Sciatic nerve (tissue), 2 donors: ENCODE measurements at places on chromosomes 6 and 20. TPM values are rescaled to one million over a fixed set of nuclear protein-coding genes. Genes with fewer than 3 reads are reported as not detected.

GRCh38 chr6:88641178-88641903 is 322.1 kb downstream of the RNGTT start:
- DNase-seq = no peak

DNA sequence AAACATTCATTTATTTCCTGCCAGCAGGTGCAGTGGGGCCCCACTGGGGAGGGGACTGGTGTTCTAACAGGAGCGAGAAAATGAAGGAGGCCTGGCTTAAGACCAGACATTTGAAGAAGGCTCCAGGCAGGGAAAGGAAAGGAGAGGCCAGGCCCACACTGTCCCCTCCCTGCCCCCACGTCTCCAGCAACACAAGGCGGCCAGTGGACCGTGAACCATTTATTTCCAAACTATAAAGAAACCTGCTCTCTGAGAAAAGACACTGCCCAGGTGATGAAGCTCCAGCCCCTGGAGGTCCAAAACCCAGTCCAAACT is 41.4 kb upstream of the CDH22 start:
- DNase-seq = no peak

DNA sequence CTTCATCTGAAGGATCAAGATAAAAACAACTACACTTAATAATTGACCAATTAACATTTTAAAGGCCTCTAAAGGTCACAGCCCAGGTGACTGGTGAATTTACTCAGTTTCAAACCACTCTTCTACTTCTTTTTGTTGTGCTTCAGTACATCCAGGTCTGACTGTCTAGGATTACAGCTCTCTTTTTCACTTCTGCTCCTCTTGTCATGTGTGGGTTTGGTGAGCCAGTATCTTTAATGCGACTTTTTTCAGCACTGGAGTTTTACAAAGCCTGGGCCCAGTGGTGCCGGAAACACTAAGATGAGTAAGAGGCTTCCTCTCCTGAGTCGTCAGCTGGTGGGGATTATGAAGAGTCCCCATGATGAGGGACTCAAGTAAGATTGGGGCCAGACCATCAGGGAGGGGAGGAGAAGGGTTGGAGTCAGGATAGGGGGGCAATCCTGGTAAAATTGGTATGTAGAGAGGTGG is 27.0 kb downstream of the HECA start:
- DNase-seq = no peak

GRCh38 chr20:54231036-54231435 is 23.1 kb downstream of the PFDN4 start:
- DNase-seq = no peak

DNA sequence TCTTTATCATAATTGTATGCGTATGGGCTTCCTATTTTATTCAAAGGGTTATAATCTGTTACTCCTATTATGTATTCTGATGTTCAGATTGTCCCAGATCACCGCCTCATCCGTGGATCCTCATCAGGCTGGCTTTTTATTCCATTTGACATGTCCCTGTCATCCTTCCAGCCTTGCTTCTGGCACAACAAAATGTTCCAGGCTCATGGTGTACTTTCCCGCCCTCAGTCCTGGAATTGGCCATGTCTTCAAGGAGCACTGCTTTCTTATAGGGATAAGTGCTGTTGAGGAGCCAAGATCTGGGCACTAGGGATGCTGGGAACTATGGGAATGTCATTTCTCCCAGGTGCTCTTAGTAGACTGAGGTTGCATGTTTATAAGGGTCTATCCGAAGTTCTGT is 207.8 kb downstream of the JARID2 start:
- no peak for DNase-seq

DNA sequence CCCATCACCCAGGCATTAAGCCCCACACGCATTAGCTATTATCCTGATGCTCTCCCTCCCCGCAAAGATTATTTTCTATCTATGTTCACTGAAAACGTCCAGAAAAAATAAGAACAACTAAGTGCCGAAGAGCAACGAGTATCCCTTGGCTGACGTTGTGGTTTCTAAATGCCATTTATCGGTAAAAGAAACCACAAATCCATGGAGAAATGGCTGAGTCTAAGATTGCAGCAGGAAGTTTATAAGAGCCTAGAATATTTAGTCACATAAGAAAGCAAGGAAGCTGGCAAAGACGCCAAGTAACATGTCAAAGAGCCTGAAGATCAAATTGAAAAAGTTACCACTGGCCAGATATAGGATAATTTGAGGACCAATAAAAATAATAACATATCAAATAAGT is 18.1 kb upstream of the NOX3 start:
- DNase-seq = no peak

- DNase-seq = no peak
Observed at GRCh38 chr20:1430004-1430451, 36.6 kb downstream of the NSFL1C start.

- DNase-seq = no peak
Observed at GRCh38 chr6:157335829-157336228, 12.5 kb upstream of the TMEM242 start.

- DNase-seq = no peak
Observed at GRCh38 chr6:45323656-45324224, 4.4 kb upstream of the RUNX2 start.

DNA sequence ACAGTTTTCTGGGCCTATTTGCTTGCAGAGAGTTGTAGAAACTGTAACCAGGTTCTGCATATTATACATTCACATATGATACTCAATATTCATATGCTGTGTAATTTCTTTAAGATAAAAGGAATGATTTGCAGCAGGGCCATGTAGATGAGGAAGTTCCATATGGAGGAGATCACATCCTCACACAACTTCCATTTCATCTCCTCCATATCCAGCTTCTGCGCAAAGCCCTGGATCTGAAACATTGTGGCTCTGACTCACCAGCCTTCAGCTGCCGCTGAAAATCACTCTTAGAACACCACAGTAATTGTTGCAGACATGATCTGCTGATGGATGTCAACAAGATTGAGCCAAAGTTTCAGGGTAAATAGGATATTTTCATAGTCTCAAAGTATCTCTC is 57.7 kb downstream of the PXDC1 start:
- DNase-seq = no peak

DNA sequence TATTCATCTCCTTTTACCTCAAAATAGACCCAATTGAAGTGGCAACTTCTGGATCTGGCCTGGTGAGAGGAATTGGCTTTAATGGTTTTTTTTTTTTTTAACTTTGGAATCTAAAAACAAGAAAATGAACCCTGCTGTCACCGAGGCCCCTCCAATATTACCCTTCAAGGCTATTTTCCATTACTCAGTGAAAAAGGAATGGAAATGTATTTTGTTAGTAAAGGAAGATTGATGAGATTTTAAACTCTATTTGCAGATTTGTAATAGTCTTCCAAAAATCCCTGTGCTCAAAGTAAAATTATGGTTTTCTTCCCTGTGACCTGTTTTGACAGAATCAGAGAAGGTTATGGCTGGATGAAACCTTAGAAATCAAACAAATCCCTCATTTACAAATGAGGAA is 102.9 kb downstream of the TMEM170B start:
- no peak for DNase-seq

DNA sequence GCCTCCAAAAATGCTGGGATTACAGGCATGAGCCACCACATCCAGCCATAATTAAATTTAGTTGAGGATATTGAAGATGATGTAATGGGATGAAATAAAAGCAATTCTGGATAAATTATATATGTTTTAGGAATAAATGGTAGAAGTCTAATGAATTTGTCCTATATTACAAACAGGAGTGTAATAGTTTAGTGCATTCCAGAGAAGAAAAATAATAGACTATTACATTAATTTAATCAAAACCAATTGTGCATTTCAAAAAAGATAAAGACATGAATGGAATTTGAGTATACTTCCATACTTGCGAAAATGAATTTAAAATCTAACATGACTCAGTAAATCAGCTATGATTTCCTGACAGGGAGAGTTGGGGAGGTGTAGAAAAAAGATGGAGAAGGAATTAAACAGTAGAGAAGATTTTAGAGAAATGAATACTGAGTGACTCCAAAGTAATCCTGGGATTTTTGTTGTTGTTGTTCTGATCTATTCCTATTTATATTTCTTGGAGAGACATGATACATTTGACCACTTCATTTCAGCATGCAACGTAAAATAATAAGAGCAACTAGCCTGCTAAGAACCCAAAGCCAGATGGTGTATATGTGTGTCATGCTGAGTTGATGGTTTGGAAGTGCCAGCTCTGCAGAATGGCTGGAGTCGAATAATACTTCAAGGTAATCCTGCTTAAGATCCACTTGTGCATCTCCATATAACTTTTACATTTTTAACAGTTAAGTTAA is 67.4 kb downstream of the AIG1 start:
- DNase-seq = no peak

DNA sequence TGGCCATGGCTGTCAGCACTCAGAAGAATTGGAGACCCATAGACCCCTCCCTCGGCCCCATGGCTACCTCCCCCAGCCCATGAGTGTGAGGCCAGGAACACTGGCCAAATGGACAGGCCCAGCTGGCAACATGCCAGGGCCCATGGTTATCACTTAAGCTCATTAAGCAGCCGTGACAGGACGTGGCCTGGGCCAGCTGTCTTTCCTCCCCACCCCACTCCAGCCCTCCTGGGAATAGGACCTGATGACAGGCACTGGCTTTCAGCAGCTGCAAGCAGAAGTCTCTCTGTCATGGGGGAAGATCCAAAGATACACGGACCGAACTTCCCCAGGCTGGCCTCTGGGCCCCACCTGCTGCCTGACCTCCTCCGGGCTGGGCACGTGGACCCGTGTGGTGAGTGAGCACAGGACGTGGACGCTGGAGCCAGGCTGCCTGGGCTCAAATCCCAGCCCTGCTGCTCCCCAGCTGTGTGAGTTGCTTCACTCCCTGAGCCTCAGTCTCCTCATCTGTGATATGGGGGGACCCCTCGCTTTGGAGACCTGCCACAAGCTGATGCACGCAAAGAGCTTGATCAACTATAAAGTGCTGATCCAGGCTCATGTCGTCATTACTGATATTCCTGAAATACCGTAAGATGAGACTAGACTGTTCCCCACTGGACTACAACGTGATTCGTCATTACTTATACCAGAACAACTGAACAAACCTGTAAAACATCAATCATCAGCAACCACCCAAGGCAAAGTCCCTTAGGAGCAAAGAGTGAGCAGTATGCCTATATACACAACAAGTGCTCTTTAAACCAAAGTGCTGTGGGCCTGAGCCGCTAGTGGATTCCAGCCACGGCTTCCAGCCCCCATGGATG is 22.0 kb upstream of the VSTM2L start:
- DNase-seq = no peak

DNA sequence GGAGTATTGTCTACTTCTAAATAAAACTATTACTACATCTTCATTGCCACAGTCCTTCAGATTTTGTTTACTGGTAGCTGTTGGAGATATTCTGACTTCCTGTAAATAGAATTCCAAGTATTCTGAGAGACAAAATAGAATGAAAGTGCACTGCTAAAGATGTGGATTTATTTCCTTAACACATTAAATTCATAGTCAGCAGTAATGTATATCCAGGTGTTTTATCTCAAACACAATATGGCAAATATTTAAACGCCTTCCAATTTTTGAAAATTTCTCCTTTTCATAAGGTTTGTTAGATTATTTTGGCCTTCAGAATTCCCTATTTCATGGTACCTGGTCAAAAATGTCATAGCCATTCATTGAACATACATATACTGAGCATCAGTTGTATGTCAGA is 84.3 kb upstream of the MEI4 start:
- DNase-seq = no peak

DNA sequence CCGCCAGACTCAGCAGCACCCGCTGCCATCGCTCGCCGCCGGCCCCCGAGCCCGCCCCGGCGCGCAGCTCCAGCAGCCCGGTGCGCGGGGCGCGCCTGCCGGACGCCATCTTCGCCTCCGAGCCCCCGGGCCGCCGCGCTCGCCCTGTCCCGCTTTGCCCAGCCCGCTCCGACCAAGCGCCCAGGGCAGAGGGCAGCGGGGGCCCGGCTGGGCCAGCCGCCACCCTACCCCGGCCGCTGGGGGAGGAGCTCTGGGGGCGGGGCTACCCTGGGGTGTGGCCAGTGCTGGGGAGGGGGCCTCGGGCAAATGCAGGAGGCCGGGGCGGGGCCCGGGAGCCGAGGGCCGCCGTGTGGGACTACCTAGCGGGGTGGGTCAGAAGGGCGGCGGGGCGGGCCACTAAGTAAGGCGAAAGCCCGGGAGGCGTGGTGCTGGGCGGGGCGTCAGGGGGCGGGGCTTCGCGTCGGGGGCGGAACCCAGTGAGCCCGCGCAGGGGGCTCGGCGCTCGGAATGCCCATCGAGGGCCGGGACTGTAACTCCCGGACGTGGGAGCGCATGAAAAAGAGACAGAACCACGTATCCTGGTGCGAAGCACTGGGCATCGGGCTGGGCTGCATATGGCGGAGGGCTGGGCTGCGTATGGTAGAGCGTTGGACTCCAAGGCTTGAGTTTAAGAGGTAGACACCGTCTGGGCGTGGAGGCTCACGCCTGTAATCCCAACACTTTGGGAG is at the start of gene SNTA1:
Gene SNTA1 (minus strand): TSS at position 252 of the 728 bp plus-strand sequence. CDS start 143 bp downstream, at position 109.
- peak; percentile 94 for DNase-seq

GRCh38 chr6:131995917-131996316 is 44.7 kb upstream of the CCN2 start:
- no peak for DNase-seq

DNA sequence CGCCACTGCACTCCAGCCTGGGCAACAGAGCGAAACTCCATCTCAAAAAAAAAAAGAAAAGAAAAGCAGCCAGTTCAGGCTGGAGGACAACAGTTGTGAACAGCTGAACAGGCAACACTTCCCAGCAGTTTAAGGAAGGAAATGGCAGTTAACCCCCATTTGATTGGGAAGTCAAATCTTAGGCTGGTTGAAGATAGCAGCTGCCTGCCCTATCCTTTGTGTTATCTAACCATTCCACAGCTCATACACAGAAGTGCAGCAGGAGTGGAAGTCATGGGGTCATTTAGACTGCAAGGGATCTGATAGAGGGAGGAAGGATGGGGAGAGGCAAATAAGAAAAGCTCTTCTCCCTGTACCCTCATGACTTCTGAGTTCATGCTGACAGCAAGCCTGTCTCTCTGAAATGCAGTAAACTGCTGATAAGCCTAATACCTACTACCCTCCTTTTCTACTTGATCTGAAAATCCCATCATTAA is 35.3 kb downstream of the KCTD20 start:
- no peak for DNase-seq

The PRR18 gene
- not detected for total RNA-seq

The GHRH gene
- total RNA-seq = not detected

The CCN2 gene
- total RNA-seq = 176 TPM

The OPN5 gene
- total RNA-seq = not detected

The OR5V1 gene
- total RNA-seq = not detected

The MCHR2 gene
- not detected for total RNA-seq

The EPB41L1 gene
- total RNA-seq = 53.2 TPM

The FOXQ1 gene
- 1.7 TPM for total RNA-seq

The MLIP gene
- total RNA-seq = 396 TPM

The CST9 gene
- total RNA-seq = not detected
